ENCODE measurements at places on chromosomes 7 and 10.

DNA sequence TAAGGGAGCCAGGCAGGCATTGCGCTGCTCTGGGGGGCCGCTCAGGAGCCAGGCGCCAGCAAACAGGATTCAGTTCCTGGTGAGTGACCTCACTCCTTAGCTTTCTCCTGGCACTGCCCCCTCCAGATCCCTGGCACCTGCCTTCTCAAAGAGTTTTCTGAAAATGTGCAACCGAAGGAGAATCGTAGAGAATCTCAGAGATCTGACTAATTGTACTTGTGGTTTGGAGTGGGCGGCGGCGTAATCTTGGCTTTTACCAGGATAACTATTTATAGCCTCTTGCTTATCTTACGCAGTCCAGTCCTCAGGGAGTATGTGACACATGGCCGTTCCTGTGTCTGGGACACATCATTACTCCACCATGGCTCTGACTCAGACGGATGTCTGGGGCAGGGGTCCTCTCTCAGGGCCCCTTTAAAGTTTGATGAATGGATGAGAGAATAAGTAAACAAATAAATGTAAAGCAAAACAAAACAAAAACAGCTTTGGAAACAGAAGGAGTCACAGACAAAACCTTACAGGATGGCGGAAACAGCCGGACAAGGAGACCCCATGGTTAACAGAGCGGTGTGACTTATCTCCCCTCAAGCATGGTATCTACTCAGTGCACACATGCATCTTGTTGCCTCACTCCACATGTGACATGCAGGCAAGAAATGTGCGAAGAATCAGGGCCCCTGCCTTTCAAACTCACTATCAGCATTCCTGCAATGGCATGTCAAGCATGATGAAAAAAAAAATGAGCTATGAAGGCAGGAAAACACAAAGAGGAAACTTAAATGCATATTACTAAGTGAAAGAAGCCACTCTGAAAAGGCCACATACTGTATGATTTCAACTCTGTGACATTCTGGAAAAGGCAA is 99.7 kb downstream of the TNS3 start:
- DNase-seq, result no peak

DNA sequence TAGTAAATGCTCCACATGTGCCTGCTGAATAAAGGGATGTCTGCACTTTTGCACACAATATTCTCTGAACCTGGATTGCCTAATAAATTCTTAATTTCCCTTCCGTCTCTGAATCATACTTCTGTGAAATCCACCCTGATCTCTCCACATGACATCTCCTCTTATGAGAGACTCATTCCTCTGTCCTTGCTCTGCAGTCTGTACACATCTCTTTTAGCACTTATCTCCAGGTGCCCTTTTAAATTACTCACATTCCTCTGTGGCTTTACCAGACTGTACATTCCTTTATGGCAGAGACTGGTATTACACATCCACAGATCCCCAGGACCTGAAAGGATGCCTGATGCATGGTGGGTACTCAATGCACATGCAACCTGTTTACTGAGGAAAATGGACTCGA is 527.6 kb downstream of the PHTF2 start:
- no peak for DNase-seq

GRCh38 chr7:116678780-116679179 is 6.8 kb downstream of the MET start:
- no peak for DNase-seq

- no peak for DNase-seq
These were observed 214.3 kb downstream of the ZWINT start for GRCh38 chr10:56146806-56147205.

DNA sequence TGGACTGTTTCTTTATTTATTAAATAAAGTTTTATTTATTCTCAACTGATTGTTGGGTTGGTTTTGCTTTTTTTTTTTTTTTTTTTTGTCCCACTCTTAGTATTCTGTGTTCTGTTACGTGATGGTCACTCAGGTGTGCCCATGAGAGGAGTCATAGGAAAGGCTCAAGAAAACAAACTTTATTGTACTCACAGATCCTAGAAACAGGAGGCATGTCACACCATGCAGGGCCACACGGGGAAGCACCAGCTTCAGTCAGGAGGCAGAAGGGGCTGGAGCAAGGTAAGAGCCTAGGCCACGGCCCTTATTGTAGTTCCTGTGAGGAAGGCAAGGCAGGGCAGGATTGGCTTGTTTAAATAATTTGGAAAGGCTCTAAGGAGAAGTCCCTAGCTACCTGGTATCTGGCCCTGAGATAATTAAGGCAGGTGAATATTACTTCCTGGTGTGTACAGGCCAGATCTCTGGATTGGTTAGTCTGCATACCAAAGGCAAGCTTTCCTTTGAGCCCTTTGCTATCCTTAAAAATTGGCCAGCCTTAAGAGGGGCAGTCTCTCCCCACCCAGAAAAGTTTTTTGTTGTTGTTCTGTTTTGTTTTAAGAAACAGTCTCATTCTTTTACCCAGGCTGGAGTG is 8.3 kb downstream of the ATOH7 start:
- DNase-seq, result no peak

- no peak for DNase-seq
These were observed 146.4 kb upstream of the LYZL2 start for GRCh38 chr10:30775779-30776591.

- DNase-seq, result no peak
These were observed 16.4 kb upstream of the GSDME start for GRCh38 chr7:24773646-24774045.

DNA sequence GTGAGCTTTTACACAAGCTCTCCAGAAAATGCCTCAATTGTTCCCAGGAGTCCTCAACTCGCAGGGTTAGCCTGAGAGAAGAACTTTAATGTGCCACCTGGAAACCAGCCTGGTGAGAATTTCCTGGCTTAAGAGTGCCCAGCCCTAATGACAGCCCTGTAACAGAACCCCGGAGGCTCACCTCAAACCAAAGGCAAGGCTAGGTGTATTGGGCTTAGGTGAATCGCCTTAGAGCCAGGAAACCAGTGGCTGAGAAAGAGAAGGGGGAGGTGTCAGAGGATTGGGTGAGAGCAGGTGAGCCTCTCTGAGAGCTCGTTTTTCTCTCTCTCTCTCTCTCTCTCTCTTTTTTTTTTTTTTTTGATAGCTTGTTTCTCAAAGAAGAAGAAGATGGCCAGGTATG is 7.3 kb downstream of the OCM2 start:
- no peak for DNase-seq

- DNase-seq, result no peak
These were observed 126.1 kb downstream of the PFKFB3 start for GRCh38 chr10:6328699-6329423.

GRCh38 chr10:113148071-113148825 is 198.2 kb downstream of the TCF7L2 start:
- no peak for DNase-seq

DNA sequence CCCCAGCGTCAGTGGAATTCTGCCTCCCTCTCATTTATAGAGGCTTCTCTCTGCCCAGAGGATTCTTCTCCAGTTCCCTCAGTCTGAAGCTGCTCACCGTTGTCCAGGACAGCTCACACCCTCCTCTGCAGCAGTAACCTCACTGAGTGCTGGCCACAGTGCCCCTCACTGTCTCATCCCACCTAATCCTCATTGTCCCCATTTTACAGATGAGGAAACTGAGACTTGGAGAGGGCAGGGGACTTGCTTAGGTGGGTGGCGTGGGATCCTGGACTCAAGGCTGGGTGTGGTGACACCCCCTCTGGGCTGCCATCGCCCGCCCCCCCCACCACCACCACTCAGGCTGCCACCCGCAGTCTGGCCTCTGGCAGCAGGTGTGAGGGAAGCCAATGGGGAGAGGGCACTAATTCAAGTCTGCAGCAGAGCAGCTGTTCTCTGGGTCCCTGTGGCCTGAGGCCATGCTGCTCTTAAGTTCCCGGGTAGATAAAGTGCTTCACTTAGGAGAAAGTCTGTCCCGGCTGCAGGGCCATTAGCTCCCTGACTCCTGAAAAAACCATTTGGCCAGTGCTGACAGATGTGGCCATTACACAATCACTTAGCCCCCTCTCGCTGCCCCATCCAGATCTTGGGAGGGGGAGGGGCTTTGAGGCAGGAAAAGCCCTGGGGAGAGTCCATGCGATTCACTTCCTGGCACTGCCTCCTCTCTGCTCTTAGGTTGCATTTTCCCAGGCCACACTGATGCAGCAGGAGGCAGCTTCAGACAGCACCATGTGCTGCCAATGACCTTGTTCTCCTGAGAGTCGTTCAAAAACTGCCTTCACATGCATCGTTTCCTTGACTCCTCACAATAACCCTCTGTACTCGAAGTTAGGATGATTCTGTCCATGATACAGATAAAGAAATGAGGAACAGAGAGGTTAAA is 36.3 kb downstream of the DRGX start:
- DNase-seq, result no peak

GRCh38 chr7:101823596-101823995 is 6.2 kb downstream of the CUX1 start:
- DNase-seq, result no peak

DNA sequence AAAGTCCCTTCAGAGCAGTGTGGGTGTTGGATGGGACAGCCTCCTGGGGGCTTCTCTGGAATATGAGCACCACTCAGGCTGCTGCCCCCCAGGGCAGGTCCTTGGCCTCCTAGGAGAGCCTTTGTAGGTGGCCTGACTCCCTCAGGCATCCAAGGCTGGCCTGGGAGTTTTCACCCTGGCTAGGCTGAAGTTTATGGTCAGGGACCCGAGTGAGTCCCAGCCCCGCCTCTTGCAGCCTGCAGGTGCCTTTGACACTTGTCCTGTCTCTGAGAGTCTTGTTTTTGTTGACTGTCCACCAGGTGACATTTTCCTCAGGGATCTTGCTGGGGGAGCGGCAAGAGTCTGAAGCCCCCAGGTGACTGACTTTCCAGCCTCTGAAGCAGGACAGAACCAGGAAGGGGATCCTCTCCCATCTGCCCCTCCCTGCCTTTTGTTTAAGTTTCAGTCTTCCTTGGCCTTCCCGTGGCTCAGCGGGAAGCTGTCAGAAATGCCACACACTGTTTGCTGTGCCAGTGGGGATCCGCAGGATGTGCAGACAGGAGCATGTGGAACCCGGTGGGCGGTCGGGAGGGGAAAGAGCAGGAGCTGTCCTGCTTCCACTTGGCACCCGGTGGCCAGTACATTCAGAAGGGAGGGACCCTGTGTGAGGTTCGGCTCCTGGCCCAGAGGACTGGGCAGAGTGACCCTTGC is 59.5 kb downstream of the LRRC18 start:
- DNase-seq, result no peak
